ENCODE measurements at places on chromosomes 5 and 9.

GRCh38 chr5:3346111-3346820, 249.4 kb upstream of the IRX1 start:
- DNase-seq: no peak

GRCh38 chr9:12732971-12733370, 39.8 kb downstream of the TYRP1 start:
- DNase-seq: no peak

GRCh38 chr5:16744164-16744880, 127.5 kb upstream of the RETREG1 start:
- DNase-seq: no peak

- no peak for DNase-seq
Observed at GRCh38 chr9:134433909-134434882, 107.9 kb downstream of the RXRA start.

DNA sequence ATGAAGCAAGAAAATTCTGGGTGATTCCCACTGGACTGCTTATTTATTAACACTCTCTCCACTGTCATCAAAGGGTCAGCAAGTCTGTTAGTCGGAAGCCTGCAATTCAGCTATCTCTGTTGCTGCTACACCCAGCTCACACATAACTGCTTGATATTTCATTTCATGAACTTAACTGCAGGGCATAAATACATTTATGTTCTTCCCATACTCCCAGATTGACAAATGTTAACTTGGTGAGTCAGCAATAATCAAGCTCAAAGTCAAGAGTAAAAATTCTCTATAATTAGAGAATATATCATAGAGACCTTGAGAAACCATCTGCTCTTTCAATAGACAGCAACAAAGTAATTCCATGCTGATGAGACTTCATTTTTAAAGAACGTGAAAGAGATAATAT, 198.8 kb downstream of the ADAMTS12 start:
- DNase-seq: no peak

- DNase-seq: peak; percentile 82
Observed at GRCh38 chr5:175796536-175797499, 74.6 kb upstream of the CPLX2 start.

DNA sequence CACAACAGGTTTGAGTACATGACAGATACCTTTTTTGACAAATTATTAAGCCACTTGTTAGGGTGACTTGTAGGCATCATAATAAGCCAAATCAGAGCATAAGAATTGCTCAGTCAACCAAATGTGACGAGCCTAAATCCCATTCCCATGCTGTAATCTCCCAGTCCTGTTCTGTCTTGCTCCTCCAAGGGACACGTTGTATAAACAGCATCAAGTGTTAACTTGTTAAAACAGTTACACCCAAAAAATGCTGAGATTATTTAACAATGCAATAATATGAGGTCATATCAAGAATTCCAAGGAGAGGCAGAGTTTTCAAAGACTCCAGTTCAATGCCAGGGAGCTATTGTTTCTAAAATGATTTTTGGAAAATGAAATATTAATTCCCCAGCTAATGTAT, 76.2 kb downstream of the SH3TC2 start:
- no peak for DNase-seq

DNA sequence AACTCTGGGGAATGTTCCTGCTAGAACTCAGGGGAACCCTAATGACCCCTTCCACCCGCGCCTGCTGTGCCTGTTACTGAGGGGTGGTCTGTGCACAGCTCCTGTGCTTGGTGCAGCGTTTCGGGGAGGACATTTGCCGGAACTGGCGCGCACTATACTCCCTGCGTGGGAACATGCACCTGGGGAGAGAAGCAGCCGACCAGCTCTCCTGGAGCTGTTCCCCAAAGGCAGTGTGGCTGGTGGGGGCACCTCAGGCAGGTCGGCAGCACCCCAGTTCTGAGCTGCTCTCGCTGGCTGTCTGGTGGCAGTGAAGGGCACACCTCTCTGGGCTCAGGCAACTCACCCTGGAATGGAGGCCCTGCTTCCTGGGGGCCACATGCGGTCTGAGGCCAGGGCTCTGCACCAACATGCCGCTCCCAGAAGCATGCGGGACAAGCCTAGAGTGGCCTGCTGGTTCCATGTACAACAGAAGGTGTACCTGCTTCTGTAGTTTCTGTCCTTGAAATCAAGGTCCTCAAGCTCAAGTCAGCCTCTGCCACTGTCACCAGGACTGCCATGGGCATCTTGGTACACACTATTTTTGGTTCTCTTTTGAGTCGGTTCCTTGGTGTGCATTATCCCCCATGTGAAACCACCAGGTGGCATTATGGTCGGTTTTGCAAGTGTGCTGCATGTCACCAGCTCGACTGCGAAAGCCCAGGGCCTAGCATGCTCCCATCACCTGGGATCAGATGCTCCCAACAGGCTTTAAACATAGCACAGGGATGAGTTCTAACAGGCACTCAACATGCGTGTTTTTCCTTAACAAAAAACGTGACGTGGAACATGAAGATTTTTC, 7.8 kb upstream of the MRNIP start:
- no peak for DNase-seq

DNA sequence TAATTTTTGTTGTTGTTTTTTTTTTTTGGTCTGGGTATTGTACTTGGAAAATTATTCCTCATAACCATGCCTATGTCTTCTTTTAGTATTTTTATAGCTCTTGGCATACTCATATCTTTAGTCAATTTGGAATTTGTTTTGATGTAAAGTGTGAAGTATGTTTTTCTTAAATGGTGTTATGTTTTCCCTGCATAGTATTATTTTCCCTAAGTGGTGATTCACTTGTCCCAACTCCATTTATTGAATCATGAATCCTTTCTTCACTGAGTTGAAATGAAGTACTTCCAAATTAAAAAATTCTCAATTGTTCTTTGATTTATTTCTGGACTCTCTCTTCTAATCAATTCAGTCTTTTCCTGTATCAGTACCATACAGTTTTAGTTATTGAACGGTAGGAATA, 46.5 kb downstream of the POLK start:
- no peak for DNase-seq

DNA sequence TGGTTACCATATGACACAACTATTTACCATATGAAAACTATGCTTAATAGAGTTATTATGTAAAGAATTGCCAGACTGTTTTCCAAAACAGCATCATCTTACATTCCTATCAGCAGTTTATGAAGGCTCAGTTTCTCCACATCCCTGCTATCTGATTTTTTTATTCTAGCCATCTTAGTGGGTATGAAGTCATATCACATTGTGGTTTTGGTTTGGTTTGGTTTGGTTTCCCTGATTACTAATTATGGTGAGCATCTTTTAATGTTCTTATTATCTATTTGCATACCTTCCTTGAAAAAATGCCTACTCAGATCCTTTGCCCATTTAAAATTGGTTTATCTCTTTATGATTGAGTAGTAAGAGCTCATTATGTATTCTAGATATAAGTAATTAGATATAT, 199.4 kb upstream of the NFIL3 start:
- DNase-seq: no peak

- DNase-seq: no peak
Observed at GRCh38 chr5:2047341-2047927, 164.7 kb upstream of the IRX4 start.

GRCh38 chr5:107812570-107813141, 141.9 kb upstream of the EFNA5 start:
- DNase-seq: peak; percentile 45

DNA sequence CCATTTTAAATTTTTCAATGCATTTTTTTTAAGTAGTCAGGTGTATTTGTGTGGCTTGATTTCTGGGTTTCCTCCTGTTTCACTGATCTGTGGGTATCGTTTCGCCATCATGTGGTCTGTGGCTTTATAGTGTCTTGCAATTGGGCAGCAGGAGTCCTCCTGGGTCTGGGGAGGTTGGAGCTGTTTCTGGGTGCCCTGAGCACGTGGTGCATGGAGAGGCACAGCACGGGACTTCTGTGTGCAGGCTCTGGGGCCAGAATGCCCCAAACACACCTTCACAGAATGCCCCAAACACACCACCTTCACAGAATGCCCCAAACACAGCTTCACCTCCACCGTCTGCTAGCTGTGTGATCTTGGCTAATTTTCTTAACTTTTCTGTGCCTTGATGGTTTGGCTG, 82.6 kb upstream of the COL5A1 start:
- DNase-seq: no peak

DNA sequence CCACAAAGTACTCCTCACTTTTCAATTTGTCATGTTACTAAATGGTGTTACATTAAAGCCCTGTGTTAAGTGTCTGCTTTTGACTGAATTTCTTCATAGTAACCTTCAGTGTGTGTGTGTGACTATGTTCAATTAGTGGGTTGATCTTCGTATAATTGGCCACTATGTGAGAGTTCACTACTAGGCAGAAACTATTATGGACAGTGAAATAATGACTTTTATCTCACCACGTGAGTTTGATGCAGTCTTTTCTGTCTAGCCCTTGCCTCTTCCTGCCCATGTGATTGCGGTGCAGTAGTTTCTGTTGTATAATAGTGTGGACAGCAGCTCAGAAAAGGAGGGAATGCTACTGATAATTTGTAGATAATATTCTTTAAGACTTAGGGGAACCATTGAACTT, 1.8 kb upstream of the MAML1 start:
- DNase-seq: no peak

DNA sequence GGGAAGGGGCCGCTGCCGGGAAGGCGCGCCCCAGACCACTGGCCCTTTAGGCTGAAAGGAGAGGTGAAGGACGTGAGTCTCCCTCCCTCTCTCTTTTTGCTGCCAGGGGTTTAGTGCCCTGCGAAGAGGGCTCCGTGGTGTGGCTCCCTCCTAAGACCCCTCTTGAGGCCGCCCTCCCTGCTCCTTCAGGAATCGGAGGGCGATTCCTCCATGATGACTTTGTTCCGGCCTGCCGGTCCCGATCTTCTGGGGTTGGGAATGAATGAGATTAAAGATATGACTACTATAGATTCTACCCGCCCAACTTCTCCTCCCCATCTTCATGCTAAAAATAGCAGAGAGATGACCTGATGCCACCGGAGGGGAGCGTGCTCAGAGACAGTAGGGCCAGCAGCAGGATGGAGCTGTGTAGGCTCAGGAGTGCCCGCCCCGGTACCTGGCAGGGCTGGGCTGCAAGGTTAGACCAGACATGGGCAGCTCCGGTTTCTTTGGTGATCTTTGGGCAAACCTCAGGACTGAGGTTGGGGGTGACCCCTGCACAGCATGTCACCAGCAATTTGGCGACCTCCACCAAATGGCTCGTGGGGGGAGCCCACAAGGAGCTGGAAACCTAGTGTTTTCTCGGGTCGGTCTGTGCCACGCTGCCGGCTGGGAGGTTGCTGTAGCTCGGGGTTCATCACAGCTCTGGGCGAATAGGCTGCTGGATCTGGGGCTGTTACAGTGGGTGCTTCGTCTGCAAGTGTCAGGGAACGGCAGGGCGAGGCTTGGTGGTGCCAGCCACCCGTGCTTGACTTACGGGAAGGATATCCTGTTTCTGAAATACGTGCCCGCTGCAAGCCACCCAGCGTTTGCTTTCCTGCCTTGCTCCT, 1.7 kb downstream of the OLFM1 start:
- DNase-seq: no peak

- DNase-seq: no peak
Observed at GRCh38 chr9:134488331-134489280, 153.0 kb upstream of the COL5A1 start.

DNA sequence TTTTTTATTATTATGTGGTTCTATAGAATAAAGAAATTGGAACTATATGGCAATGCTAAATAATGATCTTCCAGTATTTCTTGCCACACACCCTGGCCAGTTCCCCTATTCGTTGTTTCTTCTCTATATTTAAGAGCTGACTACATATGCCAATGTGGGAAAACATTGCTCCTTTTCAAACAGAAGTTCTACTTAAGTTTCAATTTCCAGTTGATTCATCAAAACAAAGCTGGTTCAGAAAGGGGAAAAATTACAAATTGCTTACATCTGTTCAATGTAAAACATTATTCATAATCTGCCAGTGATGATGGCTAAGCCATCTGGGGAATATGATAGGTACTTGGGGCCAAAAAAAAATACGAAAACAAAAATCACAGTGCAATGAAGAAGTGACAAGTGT, 76.9 kb downstream of the ST8SIA4 start:
- DNase-seq: no peak

All from H54 (cell line).